ENCODE measurements at places on chromosomes 1 and 21.

DNA sequence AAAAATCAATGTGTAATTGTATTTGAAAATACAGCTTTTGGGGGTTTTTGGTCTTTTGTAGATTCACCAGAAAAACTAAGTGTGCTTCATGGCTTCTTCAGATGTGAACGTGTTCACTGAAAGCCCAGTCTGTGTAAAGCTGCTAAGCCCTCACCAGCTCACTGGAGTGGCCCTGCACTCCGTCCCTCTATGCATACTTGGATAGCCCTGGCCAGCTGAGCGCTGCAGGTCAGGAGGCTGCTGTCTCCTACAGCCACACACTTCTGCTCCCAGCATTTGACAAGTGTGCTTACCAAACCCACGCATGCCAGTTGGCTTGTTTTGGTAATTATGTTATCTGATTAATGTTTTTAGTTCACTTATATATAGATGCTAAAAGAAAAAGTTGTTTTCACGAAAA lies 163.5 kb downstream of the TLR5 start:
- no peak for DNase-seq

DNA sequence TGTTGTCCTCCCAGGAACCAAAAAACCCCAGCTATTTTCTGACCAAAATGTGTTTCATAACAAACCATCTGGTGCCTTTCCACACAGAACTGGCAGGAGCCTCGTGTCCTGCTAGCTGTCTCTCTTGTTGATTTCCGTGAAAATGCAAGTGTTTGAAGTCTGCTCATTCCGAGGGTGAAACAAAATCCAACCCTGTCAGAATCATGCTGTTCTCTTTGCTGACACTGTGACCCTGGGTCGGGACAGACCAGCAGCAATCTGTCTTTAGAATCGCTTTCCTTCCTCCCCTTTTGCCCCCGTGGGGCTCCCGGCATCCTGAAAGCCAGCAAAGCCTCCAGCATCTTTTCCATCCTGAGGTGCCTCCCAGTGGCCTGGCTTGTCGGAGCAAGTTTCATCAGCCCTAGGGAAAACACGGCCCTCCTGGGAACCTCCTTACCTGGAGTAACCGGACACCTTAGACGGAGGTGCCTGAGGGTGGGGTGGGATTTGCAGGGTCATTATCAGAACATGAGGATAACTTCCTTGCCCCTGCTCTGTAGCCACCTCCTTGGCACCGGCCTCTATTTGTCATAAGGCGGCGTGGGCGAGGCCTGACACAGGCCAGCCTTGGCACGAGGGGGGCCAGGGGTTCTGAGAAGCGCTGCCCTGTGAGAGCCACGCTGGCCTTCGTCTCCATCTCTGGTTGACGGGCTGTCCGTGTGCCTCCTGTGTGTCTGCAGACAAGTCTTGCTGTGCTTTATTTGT lies 24.9 kb downstream of the LDLRAP1 start:
- DNase-seq, result no peak

GRCh38 chr1:110337704-110338308 lies 1.4 kb upstream of the RBM15 start:
- DNase-seq, result no peak

GRCh38 chr1:33335020-33335419 lies 14.1 kb upstream of the A3GALT2 start:
- no peak for DNase-seq

DNA sequence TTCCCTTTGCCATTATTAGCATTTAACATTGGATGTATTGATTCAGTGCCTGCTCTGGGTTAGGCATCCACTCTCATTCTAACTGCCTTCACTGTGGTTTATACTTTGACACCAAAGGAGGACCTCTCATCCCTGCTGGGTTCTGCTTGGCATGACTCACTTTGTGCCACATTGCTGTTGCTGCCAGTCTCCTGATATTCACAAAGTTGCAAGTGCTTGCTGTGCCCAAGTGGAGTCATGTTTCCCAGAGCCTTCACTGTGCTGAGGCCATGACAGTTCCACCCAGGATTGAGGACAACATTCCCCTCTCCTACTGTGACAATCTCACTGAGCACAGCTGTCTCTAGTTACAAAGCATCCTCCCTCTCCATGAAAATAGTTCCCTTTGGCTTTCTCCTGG lies 519.9 kb upstream of the USP24 start:
- no peak for DNase-seq

GRCh38 chr1:207440626-207441025 lies 13.5 kb upstream of the CR2 start:
- no peak for DNase-seq

DNA sequence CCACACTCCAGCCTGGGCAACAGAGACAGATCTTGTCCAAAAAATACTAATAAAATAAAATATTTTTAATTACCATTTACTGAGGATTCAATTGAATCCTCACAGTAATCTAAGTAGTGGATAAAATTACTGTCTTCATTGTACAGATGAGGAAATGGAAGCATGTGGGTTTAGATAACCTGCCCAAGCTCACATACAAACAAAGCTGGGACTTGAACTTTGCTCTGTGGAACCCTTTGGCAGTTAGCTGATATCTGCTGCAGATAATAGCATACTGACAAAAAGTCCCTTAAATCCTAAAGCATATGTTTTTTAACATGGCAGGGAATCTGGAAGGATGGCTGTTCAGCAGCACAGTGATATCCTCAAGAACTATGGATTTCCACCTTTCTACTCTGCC lies 130.9 kb upstream of the MROH9 start:
- no peak for DNase-seq

- DNase-seq, result no peak
These were observed 27.5 kb downstream of the KCTD3 start for GRCh38 chr1:215594640-215595039.

DNA sequence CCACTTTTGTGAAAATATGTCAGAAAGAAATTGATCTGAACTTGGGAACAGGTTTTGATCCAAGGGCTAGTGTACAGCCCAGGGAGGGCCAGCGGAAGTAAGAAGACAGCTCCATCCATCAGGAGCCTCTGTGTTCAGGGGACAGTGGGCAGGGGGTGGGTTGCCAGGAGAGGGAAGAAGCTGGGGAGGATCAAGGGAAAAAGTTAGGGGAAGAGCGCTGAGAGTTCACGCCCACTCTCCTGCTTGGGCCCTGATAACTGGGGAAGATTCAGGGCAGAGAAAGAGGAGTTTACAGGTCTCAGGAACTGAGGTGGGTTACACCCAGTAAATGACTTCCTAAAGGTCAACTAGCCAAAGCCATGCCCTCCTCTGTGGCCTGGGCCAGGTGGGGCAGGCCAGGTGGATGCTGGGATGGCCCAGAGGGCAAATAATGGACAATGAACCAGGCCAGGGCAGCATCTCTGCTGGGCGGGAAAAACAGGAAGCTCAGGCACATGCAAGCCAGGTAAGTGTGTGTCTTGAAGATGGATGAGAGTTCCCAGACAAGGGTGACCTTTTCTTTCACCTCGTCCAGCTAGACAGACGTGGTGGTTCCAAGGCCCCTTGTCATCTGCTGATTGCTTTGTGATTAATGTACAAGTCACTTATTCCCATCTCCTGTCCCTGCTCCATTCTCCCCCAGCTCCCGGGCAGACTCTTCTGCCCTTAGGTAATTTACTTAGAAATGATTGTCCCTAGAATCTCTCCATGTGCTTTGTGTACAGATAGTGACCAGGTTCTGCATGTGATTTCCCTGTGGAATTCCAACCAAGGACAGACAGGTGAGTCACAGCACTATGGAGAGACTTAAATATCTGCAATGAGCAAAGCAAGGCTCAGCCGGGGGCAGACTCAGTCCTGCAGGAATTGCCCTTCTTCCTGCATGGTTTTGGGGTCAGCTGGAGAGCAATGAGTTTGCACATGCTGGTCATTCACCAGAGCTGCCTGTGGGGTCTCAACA lies 57.0 kb downstream of the MDM4 start:
- DNase-seq, result no peak

GRCh38 chr1:21861602-21862429 lies 49.8 kb downstream of the LDLRAD2 start:
- DNase-seq, result no peak

DNA sequence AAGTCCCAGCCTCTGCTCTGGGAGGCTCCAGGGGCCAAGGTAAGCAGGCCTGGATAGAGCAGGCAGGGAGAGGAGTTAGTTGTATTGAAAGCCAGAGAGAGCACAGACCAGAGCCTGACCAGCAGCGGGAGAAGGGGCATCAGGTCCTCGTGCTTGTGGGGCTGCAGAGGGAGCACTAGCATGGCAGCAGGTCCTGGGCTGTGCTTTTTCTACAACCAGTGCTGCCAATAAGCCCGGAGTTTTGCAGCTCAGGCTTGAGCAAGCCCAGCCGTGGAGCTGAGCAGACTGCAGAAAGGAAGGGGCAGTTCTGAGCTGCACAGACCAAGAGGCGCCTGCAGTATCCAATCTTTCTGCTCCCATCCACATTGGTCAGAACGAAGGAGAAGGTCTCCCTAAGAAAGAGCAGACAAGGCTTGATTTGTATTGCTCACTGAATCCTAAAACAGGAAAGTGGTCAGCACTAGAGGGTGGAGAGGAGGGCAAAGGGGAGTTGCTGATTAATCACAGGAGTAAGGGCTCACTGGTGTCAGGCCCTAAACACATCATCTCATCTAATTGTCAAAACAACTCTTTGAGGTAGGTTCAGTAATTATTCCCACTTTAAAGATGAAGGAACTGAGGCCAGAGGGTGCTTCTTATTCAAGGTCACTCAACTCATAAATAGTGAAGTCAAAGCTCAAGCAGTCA lies 2.7 kb downstream of the DENND2D start:
- DNase-seq, result peak; percentile 58

DNA sequence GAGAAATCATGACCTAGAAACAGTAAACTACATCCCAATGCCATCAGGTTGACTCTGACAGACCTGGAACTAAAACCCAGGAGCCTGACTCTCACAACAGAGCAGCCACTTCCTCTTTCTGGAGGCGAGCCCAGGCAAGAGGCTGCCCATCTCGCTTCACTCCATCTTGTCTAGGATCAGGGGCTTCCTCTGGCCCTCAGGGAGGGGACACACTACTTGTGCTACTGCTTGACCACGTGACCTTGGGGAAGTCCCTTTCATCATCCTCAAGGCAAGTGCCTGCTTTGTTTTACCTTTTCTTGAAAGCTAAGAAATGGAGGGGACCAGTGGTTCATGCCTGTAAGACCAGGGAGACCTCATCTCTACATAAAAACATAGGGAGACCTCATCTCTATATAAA lies 2.6 kb upstream of the TENT5B start:
- DNase-seq, result no peak

- DNase-seq, result peak; percentile 9
These were observed 1.5 kb upstream of the TINAGL1 start for GRCh38 chr1:31574749-31575368.

DNA sequence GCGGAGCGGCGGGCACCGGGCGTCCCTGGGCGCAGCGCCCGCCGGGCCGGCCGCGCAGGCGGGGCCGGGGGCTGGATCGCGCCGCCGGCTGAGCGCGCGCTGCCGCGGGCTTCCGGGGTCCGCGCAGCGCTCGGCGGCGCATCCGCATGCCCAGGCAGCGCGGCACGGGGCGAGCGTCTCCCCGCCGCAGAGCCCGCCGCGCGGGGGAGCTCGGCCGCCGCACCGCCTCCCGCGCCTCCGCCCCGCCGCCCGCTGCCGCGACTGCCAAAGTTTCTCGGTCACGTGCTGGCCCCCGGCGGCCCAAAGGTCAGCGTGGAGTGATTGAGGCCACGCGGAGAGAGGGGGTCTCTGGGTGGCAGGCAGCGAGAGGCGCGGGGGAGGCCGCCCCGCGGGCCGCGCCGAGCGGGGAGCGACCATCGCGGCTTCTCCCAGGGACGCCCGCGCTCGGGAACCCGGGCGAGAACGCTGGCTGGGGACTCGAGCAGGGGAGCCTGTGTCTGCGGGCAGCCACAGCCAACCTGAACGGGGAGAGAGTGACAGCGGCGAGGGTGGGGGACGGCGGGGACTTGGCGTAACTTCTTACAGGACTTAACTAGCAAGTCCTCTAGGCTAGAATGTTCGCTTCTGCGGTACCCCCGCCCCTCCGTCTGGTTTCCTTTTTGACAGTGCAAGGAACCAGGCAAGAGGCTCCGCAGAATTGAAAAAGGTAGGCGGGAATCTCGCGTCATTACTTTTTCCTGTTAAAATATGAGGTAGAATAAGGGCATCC lies at the start of gene ILDR2:
ILDR2 (minus strand) TSS at position 180 of the 769 bp plus-strand sequence. CDS start 272 bp downstream, outside the sequence.
- peak; percentile 74 for DNase-seq

- no peak for DNase-seq
These were observed 34.1 kb downstream of the NAV1 start for GRCh38 chr1:201573030-201573429.

DNA sequence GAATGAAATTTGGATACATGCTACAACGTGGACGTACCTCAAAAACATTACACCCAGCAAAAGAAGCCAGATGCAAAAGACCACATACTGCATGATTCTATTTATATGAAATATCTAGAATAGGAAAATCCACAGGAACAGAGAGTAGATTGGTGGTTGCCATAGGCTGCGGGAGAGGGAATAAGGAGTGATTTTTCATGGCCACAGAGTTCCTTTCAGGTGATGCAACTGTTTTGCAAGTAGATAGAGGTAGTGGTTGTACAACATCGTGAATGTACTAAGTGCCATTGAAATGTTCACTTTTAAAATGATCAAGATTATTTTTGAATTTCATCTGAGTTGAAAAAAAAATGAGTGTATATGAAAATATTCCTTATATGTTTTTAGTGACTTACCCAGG lies 115.3 kb upstream of the RUNX1 start:
- no peak for DNase-seq

DNA sequence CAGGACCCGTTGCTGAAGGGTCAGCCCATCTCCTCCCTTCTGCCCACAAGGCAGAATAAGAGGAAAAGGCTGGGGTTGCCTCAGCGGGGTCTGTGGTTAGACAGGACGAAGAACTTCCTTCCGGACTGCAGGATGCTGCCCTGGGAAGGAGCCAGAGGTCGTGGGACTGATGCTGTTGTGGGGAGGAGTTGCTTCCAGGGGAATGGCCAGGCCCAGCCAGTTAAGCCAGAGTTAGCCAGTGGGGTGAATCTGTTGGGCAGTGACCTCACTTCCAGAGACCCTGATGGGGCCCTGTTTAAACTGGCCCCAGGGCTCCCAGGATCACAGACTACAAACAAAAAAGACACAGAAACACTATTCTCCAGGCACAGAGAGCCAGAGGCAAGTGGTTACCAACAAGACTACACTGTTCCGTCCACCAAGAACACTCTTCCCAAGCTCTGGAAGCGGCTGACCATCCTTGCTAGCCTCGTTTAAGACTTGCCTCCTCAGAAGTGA lies 13.0 kb downstream of the FAM229A start:
- DNase-seq, result no peak

GRCh38 chr1:187696073-187696472 lies 867.3 kb downstream of the PLA2G4A start:
- no peak for DNase-seq

GRCh38 chr1:19504796-19505692 lies 19.7 kb upstream of the CAPZB start:
- no peak for DNase-seq

GRCh38 chr1:85264150-85264549 lies 4.7 kb upstream of the C1orf52 start:
- DNase-seq, result no peak

DNA sequence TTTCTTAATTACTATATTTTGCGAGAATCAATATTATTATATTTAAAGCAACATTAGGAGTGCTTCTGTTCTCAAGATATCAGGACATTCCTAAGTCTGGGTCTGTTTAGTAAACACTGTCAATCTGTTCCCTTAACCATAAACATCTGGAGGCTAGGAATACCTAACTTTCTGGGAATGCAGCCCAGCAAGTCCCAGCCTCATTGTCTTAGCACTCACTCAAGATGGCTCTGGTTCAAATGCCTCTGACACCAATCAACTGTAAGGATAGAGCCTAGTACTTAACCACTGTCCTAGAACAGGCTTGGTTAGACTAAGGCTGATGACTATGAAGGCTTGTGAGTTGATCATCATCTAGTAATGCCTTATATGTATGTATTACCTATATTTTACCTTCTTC lies 61.5 kb downstream of the TNN start:
- DNase-seq, result no peak
